ENCODE measurements at places on chromosomes 3 and 15.

- DNase-seq: no peak
Observed at GRCh38 chr15:81083201-81083600, 50.9 kb upstream of the CFAP161 start.

DNA sequence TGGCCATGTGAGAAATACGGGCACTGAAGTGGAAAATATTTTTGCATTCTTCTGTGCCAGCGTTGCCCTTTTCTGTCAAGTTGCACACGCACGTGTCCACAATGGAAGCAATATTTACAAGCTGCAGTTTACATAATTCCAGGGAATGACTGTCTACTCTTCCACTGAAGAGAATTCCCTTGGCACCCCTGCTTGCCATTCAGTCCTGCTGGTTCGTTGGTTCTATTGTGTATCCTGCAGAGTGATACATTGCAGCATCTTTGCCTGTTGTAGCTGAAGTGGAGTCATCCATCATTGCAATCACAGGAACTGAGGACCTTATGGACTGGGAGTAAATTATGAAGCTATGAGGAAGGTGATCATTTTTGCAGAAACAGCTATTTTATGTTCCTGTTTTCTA, 759.4 kb downstream of the ROBO2 start:
- no peak for DNase-seq

GRCh38 chr15:65096481-65097385, 18.3 kb downstream of the UBAP1L start:
- no peak for DNase-seq

GRCh38 chr3:46566040-46566641, at the start of gene LRRC2:
TSS of gene LRRC2 (minus strand) at chr3:46566302. CDS start at chr3:46551591, 14,711 bp downstream.
- DNase-seq: peak; percentile 10

GRCh38 chr15:85037641-85038040, 56.0 kb downstream of the PDE8A start:
- no peak for DNase-seq

GRCh38 chr3:119580067-119580760, 922 bp downstream of the ADPRH start:
- DNase-seq: no peak
